ENCODE measurements at places on chromosomes 12 and 14.

GRCh38 chr14:49946320-49947141 lies 53.6 kb downstream of the ARF6 start:
- peak; percentile 81 for DNase-seq

DNA sequence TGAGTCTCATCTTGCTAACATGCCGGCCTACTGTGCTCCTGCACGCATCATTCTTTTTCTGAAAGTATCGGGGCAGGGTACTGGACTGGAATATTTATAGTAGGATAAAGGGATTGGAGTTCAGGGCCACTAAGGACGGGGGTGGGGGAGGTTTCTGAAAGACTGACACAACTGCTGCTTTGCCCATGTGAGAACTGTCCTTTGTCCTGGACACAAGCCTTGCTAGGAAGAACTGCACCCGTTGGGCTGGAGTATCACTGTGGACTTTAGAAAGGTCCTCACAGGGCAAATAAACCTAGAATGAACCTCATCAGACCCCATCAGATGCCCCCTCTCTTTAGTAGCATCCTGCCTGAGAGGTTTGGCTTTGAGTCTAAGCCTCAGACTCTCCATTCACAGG lies 87.6 kb downstream of the PRMT8 start:
- DNase-seq: no peak

GRCh38 chr12:132490422-132491137 lies 629 bp downstream of the FBRSL1 start:
- DNase-seq: peak; percentile 25

- DNase-seq: no peak
Measured at GRCh38 chr14:68564191-68564825, 228.6 kb downstream of the ZFP36L1 start.

DNA sequence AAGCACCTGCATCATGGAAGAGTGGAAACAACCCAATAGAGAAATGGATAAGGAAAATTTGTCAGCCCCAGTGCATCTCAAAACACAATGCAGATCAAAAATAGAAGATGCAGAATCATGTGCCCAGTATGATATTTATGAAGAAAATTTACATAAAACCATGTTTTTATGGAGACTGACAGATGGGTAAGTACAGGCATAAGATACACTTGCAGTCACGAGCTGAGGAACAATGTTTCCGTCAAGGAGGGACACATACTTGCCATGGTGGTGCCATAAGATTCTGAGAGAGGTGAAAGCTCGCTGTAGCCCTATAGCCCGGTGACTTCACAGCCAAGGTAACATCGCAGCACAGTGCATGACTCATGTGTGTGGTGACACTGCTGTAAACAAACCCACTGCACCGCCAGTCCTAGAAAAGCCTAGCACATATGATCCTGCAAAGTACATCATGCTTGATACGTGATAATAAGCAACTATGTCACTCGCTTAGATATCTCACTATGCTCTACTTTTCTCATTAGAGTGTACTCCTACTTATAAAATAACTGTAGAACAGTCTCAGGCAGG lies 112.6 kb downstream of the RIMBP2 start:
- DNase-seq: no peak

DNA sequence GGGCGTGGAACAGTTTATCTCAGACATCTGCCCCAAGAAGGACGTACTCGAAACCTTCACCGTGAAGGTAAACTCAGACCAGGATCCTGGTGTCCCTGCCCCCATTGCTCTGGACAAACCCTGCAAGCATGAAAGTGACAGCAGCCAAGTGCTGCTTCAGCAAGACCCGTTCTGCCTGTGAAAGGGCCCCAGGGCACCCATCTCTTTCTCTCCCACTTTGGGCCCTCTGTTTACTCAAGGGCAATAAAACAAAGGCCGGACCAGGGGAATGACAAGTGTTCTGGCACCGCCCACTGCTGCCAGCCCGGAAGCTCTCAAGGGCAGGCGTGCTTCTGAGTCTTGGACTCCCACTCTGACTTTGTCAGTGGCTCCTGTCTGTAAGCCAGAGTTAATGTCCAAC lies 35.3 kb downstream of the CD9 start:
- no peak for DNase-seq

DNA sequence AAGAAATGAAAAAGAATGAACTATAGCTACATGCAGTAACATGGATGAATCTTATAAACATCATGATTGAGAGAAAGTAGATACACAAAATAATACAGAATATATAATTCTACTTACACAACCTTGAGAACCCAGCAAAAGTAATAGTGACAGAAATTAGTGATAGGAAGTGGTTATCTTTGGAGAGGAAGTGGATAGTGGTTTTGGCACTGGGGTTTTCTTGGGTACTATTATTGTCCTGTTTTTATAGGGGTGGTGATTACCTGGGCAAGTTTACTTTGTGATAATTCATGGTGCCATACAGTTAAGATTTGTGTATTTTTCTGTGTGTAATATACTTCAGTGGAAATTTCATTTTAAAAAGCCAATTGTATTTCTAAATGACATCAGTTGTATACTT lies 352.7 kb downstream of the AEBP2 start:
- no peak for DNase-seq

DNA sequence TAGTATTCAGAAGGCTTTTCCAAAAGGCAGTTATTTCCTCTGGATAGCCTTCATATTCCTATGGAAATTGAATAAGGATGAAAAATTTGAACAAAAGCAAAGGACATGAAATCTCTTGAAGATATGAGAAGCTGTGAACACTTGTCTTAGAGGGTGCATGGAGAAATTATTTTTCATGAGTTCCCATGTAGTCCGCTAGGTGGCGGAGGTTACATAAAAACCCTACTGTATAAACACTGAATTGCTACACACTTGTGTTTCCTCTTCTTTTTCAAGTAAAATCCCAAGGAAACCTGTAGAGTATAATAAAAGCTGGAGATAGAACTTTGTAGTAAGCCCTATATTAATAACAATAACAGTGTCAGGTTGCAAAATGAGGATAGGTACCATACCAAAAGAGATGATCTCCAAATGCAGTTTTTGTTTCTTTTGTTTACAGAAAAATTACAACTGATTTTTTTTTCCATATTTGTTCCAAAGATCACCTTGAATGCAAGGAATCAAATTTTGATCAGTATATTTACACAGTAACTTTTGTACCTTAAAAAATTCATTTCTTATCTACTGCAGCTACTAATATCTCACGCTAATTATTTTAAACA lies 37.8 kb upstream of the OR4E1 start:
- DNase-seq: peak; percentile 60

DNA sequence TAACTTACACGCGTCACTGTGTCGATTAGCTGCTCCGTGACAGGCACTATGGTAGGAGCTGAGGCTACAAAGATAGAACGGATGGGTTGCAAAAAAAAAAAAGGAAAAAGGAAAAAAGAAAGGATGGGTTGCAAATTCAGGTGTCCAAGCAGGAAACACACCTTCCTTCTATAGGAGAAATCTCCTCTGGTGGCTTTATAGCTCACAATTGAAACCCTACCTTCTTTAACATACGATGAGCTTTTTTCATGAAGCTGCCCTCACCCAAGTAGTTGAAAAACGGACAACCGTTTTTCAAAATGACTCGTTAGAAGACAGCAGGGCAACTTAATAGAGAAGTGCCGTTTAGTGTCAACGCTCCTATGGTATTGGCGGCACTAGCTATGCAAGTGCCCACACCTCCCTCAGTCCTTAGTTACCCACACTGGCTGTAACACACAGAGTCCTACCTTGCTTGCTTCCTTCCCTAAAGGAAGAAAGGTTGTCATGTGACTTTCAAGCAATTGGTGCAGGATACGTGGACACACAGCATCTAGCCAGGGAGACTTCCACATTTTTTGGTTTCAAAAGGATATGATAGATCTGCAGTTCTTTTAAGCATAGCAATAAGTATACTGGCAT lies 682 bp upstream of the TRIP11 start:
- DNase-seq: peak; percentile 61

DNA sequence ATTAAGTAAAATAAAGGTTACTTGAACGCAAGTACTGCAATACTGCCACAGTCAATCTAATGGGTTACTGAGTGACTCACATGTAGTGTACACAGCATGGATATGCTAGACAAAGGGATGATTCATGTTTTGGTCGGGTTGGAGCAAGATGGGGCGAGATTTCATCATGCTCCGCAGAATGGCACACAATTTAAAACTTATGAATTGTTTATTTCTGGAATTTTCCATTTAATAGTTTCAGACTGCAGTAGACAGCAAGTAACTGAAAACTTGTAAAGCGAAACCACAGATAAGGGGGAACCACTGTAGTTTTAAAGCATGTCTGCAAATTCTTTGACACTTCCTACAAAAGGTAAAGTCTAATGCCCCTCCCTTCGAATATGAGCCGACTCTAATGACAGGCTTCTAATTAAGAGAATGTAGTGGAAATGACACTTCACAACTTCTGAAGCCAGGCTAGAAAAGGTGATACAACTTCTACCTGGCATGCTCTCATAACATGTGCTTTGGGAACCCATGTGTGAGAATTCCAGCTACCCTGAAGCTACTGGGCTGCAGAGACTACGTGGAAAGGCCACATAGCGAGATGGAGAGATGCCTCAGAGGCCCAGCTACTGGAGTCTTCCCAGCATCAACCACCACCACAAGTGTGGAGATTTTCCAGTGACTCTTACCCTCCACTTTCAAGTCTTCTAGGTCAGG lies 13.9 kb upstream of the TCP11L2 start:
- DNase-seq: peak; percentile 96

DNA sequence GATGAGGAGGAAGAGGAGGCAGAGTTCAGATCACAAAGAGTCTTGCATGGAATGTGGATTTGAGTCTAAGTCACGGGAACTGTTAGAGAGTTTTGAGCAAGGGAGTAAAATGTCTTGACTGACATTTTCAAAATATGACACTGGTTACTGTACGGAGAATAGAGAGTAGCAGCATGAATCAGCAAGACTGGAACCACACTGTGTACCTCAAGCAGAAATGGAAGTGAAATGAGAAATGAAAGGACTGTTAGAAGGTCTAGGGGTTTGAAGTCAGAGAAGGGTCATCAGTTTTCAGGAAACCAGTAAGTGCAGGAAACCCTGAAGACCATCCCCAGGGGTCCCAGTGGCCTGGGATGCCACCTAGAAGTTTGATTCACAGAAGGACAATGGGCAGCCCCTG lies 236.3 kb downstream of the GALC start:
- no peak for DNase-seq

- DNase-seq: peak; percentile 82
Measured at GRCh38 chr14:87483271-87484260, 509.4 kb downstream of the GALC start.

DNA sequence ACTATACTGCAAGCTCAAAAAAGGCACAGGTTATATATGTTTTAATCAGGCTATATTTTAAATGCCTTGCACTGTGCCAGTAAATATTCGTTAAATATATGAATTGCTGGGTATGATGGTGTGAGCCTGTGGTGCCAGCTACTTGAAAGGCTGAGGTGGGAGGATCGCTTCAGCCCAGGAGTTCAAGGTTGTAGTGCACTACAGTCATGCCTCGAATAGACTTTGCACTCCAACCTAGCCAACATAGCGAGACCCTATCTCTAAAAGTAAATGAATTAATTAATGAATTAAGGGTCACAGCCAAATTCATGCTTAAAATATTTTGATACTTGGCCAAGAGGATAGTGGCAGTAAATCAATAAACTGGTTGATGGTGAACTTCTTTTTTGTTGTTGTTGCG lies 22.2 kb upstream of the MDM2 start:
- DNase-seq: no peak

DNA sequence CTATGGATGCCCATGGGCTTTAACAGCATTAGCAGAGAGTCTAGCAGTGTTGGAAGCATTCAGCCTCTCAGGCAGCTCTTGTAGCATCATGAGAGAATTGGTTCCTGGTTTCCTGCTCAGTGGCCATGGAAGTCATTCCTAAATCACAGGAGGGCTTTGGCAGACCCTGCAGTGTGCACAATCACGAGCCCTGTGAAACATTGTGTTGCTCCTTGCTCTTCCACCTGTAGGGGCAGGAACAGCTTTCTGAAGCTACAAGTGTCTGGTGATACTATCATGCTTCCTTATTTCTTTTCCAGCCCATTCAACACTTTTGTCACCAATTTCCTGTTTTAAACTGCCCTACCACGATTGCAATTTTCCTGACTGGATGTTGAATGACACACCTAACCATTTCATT lies 402.2 kb upstream of the USP15 start:
- DNase-seq: no peak

GRCh38 chr12:27627123-27627852 lies 69.0 kb upstream of the REP15 start:
- peak; percentile 85 for DNase-seq

DNA sequence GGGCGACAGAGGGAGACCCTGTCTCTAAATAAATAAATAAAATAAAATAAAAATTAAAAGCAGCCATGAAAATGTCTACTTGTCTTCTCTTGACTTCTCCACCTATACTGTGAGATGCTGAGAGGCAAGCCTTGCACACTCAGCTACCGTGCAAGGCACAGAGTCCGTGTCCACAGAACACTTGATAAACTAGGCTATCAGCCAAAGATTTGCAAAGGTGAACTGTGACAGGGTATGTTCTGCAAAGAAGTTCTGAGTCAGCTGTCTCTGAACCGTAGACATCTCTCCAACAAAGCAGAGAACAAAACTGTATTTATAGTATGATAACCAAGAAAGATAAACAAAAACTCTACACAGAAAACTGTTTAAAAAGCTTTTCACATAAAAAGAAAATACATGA lies 35.5 kb downstream of the STXBP6 start:
- no peak for DNase-seq

GRCh38 chr12:68334132-68334531 lies 2.0 kb upstream of the MDM1 start:
- DNase-seq: peak; percentile 12

DNA sequence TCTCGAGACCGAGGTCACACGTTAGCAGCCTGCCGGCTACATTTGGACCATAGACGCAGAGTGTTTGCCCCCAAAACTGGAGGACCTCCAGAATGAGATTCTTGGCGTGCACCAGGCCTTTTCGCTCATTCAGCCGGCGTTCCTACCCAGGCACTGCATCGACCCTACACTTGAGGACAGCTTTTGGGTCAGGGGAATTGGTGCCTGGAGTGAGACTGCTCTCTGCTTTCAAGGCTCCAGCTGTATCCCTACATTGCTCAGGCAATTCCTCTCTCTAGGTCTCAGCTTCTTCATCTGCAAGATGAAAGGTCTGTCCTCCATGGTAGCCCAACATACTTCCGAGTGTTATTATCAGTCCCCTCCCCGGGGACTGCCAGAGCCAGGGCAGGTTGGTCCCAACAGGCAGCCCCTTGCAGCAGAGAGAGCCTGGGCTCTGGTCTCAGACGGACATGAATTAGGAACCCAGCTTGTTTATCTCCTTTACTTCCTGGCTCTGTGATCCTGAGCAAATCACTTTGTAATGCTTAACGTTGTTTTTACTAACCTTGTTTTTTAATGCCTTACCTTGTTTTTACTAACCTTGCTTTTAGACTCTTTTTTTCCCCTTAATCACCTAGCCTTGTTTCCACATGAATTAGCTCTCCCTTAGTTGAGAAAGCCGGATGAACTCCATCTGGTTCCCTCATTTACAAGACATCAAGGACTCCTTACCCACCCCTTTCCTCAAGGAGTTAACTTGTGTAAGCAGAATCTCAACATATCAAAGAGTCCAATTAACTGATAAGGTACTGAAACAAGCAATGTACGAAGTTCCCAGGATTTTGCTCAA lies 892 bp downstream of the TCHP start:
- DNase-seq: no peak

All from epithelial cell of esophagus (primary cell).